ENCODE measurements at places on chromosomes 4 and X.
A peak's percentile ranks its signal among the peaks of the same experiment; 100 is the strongest.

DNA sequence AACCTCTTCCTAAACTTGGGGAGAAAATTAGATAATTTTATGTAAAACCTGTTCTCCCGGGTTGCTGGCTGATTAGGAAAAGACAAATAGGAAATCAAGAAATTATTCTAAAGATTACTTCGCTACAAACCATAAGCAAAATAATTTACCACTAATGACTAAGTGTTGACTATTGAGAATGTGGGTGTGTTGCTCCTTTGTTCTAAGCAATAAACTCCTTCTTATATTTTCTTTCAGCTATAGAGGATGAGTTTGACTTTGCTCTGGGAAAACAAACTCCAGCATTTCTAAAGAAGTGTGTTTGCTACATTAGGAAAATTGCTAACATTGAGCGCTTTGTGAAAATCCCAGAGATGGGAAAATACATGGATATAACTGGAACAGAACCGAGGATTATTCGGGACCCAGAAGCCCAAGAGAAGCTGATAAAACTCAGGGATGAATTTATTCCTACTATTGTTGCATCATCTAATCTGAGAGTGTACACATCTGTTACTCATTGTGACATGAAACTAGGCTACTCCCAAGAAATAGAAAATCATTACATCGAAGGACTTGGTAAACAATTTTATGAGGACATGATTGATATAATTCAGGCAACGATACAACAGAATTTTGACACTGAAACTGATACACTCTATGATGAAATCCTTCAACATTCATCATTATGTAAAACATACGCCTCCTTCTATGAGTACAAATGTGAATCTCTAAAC is 194.2 kb downstream of the NWD2 start:
- no peak for DNase-seq

DNA sequence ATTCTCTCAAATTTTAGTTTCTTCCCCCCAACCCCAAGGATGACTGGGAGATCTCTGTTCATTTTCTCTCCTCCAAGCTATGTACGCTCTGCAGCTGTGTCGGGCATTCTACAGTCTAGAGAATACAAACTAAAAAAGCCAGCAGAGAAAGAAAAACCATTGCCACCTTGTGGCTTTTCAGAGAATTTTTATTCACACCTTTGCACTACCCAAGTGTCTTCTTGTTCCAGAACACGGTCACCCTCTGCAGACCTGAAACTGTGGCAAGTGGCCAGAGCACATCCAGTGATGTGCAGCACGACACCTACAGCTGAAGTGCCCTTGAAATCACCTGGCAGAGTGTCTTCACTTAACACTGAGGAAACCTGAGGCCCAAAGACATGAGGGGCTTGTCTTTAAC is 68.6 kb downstream of the CHST7 start:
- peak; percentile 9 for DNase-seq

GRCh38 chr4:182644683-182645050 is 272.5 kb downstream of the DCTD start:
- DNase-seq: no peak

- DNase-seq: no peak
Observed at GRCh38 chr4:123412700-123413512, 16.3 kb downstream of the SPRY1 start.

GRCh38 chr4:54675721-54676461 is 18.1 kb downstream of the KIT start:
- DNase-seq: no peak

DNA sequence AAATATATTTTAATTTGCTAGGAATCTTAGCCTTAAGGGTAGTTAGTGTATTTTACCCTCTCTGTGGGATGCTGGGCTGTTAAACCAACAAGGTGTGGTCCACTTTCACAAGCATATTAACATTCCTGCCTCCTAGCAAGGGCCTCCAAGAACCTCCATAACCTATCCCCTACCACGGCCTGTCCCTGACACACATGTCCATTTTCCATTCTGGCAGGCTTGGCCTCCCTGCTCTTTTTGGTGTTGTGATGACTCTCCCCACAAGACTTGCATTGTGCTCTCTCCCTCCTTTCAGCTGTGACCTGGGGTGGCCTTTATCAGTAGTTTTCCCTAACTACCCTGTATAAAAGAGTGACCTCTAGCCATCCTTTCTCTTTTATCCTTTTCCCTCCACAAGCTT is 120.2 kb downstream of the KLHL8 start:
- DNase-seq: no peak

DNA sequence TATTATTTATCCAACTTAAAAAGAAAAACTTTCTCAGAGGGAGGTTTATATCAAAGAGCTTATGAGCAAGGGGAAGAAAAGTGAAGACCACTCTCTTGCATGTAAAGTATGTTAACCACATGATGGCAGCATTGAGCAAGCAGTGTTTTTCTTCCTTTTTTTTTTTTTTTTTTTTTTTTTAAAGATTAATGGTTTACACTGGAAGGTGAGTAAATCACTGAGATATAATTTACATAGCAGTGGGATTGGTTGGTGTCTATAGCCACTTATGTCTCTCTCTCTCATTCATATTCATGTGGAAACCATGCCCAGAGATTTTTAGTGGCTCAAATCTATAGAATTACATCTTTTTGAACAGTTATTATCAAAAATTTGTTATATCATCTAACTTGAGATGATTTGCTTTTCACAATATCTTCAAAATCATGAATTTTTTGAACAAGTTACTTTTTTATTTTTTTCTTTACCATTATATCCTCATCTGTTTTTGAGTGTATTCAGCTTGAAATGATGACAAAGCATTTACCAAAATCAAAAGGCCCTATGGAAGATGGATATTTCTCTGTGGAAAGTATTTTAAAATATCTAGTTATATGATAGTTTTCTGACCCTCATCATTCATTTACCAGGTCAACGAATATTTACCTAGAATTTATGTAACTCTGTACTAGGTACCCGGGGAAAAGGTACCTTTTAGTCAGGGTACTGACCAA is 31.6 kb downstream of the MTHFD2L start:
- no peak for DNase-seq

DNA sequence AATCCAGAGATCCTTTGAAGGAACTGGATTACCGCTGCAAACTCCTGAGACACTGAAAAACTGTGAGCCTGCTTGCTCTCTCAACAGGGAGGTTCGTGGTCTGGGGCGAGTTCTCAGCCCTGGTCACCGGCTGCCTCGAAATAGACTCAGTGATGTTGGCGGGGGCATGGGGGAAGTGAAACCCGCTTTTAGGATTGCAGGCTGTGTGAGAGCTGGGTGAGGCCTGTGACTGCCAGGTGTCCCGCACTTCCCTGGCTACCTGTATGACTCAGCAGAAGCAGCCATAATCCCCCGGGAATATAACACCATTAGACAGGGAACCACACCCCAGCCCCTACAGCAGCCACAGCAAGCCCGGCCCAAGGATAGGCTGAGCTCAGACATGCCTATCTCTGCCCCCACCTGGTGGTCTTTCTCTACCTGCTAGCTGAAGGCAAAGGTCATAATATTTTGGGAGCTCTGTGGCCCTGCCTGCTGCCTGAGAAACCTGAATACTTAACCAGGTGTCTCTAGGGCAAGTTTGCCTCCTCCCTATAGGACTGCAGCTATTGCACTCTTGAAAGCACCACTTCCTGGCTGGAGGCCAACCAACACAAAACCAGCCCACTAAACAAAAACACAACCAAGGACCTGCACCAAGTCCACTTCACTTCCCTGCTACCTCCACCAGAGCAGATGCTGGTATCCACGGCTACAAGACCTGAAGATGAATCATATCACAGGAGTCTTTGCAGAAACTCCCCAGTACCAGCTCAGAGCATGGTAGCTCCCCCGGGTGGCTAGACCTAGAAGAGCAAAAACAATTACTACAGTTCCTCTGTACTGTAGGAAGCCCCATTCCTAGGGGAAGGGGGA is 202.0 kb downstream of the RRAGB start:
- DNase-seq: no peak

DNA sequence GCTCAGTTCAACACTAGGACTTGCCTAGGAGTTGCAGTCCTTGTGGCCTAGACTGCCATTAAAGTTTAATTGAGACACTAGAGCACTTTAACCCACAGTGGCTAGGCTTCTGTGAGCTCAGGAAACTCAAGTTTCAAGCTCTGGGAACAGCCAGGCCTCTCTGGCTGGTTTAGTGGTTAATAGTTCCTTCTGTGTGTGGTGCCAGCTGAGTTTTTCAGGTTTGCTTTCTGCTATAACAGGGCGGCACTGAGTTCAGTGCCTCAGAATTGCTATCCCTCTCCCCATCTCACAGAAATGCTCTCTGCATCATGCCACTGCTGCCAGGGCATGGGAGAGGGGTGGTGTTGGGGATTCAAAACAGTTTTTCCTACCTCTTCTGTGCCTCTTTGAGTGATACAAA is 15.9 kb downstream of the MMAA start:
- DNase-seq: no peak

- DNase-seq: no peak
Observed at GRCh38 chrX:69503228-69503781, 821 bp upstream of the NALF2 start.

DNA sequence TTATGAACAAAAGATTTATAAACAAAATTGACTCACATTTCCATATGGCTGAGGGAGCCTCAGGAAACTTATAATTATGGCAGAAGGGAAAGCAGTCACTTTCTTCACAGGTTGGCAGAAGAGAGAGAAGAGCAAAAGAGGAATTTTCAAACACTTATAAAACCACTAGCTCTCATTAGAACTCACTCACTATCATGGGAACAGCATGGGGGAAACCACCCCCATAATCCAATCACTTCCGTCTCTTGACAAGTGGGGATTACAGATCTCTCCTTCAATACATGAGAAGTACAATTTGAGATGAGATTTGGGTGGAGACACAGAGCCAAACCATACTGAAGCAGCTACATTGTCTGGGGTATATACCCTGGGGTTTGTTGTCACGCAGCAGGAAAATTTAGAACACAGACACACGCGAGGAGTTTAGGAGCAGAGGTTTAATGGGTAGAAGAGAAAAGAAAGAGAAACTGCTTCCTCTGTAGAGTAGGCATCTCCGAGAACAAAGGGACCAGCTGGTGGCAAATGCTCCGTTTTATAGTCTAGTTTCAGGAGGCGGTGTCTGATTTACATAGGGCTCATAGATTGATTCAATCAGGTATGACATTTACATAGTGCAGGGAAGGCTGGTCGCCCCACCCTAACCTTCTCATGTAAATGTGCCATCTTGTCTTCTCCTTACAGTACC is 2277.7 kb upstream of the AGA start:
- DNase-seq: no peak

- DNase-seq: no peak
Observed at GRCh38 chrX:5324546-5324945, 904.1 kb downstream of the NLGN4X start.

DNA sequence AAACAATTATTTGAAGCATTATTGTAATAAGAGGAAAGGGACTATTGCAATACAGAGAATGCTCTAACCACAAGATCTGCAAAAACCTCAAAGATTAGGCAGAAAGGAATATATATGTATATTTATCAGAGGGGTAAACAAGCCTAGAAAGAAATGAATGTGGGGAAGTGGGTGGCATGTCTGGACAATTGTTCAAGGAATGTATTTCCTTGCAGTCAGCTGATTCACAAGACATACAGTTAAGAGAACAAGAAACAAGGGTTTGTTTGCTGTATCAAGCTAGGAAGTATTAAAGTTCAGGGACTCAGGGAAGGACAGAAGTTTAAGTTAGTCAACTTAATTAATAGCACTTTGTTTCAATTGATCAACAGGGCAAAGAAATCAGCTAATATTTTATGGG is 514.7 kb downstream of the CENPC start:
- DNase-seq: no peak

GRCh38 chr4:7672601-7673000 is 237.9 kb upstream of the PSAPL1 start:
- no peak for DNase-seq

- no peak for DNase-seq
Observed at GRCh38 chr4:167906851-167907250, 185.5 kb upstream of the ANXA10 start.

GRCh38 chr4:108783665-108784463 is 21.0 kb upstream of the ETNPPL start:
- DNase-seq: no peak

GRCh38 chrX:34653811-34654210 is 3.3 kb downstream of the TMEM47 start:
- DNase-seq: no peak

DNA sequence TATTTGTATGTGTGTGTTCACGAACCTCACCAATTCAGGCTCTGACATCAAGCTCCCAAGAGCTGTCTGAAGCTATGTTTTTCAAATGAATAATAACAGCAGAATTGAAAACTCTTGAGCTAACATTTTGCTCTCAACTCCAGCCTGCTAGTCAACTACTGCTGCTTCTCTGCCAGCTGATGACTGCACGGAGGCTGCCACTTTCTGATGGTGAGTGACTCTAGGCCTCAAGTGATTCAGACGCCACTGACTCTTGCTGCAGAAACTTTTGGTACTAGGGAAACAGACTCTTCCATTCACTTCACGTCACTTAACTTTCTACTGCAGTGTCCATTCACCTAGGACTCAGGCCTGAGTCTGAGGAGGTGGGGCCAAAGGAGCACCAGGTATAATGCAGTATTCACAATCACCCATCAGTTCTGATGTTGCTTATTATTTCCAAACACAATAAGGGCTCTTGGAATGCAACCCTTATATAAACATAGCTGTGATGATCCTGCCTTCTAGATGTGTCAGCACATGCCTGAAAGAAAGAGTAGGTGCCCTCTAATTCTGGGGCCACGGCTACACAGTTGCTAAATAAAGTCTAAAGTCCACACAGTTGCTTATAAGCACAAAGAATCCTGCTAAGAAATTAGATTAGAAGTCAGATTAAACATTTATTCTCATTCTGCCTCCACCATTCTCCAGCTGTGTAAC is 16.0 kb downstream of the PRDM8 start:
- no peak for DNase-seq

GRCh38 chr4:48030470-48030869 is 13.9 kb downstream of the NIPAL1 start:
- DNase-seq: no peak

GRCh38 chr4:142098900-142099545 is 462.6 kb downstream of the IL15 start:
- DNase-seq: no peak

- DNase-seq: no peak
Observed at GRCh38 chr4:98574816-98575215, 83.6 kb downstream of the TSPAN5 start.

GRCh38 chr4:13983189-13983790 is 355.8 kb upstream of the BOD1L1 start:
- DNase-seq: no peak

- no peak for DNase-seq
Observed at GRCh38 chrX:120742946-120743665, 113.3 kb upstream of the C1GALT1C1 start.

DNA sequence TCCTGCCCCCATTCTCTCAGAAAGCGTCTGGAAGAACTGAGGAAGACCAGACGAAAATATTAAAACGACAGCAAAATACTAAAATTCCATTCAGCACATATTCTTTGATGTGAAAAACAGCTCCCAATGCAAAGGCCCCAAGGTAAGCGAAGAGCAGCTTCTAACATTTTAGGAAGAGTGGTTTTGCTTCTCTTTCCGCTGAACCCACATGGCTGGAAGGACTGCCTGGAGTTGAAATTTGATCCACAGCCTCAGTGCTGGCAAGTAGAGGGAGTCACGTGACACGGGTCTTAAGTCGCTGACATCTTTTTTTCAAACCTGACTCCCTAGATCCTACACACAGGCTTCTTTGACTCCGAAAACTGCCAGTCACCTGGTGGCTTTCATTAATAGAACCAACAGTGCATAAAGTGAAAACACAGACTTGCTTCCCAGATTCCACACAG is at the start of gene FAM13A:
FAM13A (minus strand) TSS at position 233 of the 446 bp plus-strand sequence; CDS start at position 12, 221 bp downstream.
- peak; percentile 55 for DNase-seq

Data from KG1 (cell line).